ENCODE measurements at places on chromosomes 1 and 21.
A peak's percentile ranks its signal among the peaks of the same experiment; 100 is the strongest.

DNA sequence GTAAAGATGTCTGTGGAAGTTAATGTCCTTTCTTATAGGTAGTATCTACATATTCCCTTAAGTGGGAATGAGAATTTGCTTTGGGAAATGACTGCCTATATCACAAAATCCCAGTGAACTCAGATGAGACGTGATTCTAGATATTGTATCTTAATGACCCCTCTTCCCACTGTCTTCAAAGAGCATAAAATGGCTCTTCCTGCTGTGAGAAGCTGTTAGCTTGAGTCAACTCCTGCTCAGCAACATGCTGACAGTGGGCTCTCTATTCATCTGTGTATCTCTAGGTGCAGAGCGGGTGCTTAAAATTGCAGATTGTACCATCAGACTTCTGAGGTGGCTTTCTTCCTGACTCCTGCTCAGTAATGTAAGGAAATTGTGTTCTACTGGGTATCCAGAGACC is 100.6 kb downstream of the SPAG17 start:
- peak; percentile 36 for DNase-seq

GRCh38 chr1:36067871-36068270 is 16.0 kb upstream of the TEKT2 start:
- no peak for DNase-seq

- DNase-seq, result peak; percentile 25
These were observed 36.6 kb downstream of the RABIF start for GRCh38 chr1:202852163-202852904.

DNA sequence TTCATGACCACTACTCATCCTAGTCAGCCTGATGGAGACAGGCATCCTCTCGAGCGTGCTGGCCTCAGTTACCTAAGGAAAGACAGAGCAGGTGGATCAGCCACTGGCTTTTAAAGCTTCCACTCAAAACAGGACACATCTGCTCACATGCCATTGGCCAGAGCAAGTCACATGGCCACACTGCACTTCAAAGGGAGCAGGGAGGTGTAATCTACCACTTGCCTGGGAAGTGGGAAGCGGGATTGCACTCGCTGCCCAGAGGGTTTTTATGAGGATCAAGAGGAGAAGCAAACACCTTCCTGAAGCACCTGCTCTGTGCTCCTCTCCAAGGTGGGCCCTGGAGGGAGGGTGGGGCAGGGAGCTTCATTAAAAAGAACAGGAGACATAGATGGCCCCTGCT is 108.0 kb downstream of the TAS1R2 start:
- no peak for DNase-seq

DNA sequence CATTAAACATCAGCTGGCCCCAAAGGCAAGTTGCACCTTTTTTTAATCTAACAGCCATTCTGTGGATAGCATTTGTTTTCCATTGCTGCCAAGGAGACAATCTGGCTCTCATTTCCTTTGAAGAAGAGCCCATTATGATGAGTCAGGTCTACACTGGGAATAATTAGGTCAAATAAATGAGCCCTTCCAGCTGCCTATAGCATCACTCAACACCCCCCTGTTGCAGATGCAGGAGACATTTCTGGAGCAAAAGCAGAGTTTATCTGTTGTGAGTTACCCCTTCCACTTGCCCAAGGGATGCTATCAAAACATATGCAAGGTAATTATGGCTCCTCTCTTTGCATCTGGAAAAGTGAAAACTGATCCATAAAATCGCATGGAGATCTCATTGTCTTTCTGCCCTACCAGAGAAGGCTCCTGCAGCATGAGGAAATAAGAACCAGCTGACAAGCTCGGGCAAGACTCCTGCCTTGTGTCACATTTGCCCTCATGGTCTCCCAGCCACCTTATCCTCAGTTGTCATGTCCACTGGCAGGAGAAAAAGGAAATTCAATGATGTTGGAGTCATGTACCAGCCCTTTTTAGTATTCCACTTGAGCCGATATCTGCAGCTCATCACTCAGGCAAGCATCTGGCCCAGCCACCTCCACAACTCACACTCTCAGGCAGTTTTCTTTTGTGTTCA is 135.9 kb downstream of the SLC30A10 start:
- no peak for DNase-seq

GRCh38 chr1:38076038-38076437 is 29.4 kb upstream of the POU3F1 start:
- DNase-seq, result no peak

DNA sequence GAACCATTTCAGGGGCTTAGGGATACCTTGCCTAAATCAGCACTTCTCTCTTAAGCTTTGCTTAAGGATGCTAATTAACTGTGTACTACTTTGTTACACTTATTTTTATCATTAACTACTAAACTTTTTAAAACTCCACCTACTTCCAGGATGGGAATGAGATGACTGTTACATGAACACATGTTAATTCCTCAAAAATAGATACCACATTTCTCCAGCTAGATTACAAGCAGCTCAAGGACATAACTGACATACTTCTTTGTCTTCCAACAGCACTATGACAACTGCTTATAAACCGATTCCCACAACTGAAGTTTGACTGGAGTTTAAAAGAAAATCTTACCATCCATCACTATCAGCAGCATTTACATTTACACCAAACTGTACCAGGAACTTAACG is 53.7 kb downstream of the TP53BP2 start:
- DNase-seq, result no peak

DNA sequence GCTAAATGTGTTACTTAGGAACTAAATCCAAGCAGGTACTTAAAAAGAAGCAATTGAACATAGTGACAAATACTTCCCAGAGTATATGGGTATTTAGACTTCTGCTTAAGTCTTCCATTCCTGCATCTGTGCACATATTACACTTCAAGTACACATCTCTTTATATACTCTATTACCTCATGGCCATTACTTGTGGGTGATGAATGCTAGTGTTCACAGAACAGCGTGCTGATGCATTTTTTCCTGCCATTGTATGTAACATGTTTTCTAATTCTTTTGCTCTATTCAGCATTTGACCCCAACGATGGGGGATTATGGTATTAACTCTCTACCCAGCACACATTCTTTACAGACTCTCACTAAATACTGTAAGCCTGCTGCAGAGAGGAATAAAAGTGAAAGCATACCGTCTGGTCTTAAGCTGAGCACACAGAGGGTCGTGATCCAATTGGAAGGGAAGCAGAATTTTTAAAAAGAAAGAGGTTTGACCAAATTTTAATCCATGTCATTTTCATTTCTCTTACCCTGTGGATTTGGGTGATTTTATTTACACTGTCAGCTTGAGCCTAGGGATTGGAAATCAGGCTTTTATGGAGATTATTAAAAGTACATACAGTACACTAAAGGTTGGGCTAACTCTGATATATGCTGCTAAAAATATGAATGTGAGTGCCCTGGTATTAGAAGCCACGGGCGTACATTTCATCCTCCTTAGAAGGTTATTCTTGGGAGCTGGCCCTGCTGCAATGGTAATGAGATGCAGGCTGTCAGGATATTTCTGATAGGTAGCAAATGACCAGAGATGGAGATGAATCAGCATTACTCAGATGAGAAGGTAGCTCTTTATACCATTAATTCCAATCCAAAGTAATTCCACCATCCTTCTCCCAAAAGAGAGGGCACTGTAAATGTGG is 95.5 kb upstream of the PROX1 start:
- no peak for DNase-seq

- no peak for DNase-seq
These were observed 66.5 kb upstream of the CAMK1G start for GRCh38 chr1:209516771-209517680.

DNA sequence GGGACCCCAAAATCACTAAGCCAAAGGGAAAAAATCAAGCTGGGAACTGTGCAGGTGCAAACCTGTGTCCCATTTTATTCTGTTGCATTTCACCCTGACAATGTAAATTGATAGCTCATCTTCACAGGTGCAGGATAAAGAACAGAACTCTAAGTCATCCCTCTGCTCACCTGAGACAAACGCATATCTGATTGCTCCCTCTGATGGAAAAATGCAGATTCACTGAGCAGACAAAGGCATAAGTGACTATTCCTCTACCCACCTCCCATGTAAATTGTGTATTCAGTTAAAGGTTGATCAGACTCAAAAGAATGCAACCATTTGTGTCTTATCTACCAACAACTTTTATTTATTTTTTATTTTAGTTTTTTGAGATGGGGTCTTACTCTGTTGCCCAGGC is 644.2 kb downstream of the PTPRU start:
- DNase-seq, result no peak

- no peak for DNase-seq
These were observed 30.1 kb downstream of the SLC66A1 start for GRCh38 chr1:19342062-19342750.

DNA sequence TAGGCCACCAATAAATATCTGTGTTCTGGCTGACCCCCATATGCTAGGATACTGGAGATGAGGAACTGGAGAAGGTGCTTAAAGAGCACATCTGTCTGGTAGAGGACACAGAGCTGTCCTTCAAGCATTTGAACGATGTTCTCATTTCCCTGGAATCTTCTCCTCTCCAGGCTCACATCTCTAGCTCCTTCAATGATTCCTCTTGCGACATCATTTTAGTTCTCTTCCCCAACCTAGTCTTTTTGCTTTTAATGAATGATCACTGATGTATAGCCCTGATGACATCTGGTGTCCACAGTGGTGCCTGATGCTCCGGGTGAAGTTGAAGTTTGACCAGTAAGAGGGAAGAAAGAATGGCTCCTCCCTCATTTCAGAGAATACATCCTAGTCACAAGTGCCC is 80.8 kb upstream of the UBE2U start:
- DNase-seq, result no peak

GRCh38 chr21:15788847-15789523 is 59.2 kb downstream of the USP25 start:
- no peak for DNase-seq

DNA sequence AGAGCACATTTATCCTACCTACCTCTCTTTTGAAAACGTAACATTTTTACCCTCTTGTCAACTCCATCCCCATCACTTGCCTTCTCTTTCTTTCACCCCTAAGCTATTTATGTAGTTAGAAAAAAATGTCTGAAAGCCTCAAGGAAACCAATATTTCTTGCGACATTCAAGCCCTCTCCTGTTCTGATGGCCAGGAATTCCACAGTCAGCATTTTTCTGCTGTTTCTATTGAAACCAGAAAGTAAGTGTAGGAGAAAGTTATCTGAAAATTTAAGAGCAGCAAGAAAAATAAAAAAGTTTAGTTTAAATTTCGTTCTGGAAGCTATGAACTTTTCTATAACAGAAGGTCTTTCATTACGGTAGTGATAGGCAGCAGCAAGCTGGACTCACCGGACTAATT is 247.6 kb upstream of the PBX1 start:
- no peak for DNase-seq

DNA sequence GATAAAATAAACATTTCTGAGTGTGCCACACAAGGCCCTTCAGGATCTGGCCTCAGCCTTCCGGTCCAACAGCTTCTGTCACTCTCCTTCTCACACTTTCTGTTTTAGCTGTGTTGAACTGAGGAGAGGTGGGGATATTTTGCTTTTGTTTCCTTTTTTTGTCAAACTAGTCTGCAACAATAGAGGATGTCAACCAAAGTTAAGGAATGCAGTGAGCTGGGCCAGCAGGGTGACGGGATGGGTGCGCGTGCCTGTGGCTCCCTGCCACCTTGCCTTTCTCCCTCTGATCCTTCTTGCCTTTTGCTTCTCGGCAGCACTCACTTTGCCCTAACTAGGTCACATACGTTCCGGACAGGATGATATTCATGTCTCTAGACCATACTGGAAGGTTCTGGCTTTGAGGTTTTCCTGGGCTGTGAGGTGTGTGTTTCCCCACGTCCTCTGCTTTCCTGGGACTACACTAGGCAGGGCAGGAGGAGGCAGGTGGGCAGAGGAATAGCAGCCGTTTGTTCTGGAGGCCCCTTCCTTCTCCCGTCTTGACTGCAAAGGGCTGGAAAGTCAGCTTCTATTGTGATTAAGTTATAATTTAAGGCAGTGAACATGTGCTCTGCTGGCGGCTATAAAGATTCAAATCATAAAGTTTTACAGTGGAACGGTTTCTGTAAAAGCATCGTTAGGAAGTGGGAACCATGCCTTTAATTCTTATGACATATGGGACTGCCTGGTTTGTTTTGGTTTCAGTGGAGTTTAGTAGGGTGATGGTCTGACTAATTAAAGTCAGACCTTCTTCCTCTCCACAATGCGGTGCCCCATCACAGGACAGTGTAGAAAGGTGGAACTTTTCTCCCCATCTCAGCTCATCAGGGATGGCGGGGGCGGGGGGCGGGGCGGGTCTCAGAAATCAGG is 67.8 kb downstream of the RNF220 start:
- DNase-seq, result no peak

- DNase-seq, result no peak
These were observed 11.0 kb upstream of the CACHD1 start for GRCh38 chr1:64458915-64459314.

- peak; percentile 49 for DNase-seq
These were observed 55.2 kb upstream of the PALMD start for GRCh38 chr1:99590578-99591209.

All from NCI-H2081 (cell line).